ENCODE measurements at places on chromosomes 3 and 15.

DNA sequence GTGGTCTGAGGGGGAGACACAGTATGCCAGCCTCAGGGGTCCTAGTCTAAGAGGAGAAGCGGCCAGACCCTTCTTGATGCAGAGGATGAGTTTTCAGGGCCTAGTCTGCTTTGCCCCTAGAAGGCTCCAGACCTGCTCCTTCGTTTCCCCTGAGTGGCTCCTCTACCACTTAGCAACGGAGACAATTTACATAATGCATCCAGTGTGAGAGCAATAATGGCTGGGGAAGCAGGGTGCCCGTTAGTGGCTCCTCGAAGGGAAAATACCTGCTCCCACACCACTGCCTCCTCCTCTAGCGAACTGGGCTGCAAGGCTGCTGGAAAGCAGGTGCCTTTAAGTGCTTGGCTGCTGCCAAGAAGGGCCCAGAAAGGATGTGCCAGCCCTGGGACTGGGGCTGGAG is 38.9 kb downstream of the CACNA2D2 start:
- DNase-seq, result no peak

DNA sequence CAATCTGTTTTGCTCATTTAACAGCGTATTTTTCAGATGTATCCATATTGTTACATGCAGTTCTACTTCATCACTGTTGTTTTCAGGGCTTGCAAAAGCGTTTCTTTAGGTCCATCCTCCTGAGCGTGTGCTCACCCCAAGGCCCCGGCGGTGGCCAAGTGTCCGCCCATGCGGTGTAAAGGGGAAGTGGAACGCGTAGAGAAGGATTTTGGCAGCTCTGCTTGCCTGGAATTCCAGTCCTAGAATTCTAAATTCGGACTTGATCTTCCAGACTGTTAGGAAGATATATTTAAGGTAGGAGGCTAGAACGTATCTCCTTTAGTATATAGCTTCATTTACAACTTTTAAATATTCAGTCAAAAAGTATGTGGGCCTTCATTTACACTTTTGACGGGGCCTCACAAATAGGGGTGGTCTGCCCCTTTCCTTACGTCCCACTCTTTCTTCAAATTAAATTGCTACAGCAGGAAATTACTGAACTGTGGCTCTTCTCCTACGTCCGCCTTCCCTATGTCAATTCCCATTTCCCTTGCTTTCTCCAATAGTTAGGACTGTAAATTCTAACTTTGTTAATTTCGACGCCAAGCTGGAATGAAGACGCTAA is 609 bp upstream of the TBC1D23 start:
- peak; percentile 62 for DNase-seq

- peak; percentile 81 for DNase-seq
These were observed 90.2 kb upstream of the KLF13 start for GRCh38 chr15:31236184-31237042.

DNA sequence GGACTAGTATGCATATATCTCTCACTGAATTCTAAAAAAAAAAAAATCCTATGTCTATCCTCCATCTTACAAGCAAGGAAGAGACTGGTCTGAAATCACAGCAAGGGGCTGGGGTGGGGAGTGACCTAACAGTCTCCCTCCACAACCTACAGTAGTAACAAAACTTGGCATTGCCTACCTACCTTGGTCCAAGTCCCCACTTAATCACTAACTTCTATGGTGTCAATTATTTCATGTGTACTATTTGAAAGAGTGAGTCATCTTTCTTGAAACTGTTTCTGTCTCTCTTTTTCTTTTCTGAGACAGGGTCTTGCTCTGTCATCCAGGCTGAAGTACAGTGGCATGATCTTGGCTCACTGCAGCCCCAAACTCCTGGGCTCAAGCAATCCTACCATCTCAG is 36.8 kb downstream of the CHAC1 start:
- no peak for DNase-seq

DNA sequence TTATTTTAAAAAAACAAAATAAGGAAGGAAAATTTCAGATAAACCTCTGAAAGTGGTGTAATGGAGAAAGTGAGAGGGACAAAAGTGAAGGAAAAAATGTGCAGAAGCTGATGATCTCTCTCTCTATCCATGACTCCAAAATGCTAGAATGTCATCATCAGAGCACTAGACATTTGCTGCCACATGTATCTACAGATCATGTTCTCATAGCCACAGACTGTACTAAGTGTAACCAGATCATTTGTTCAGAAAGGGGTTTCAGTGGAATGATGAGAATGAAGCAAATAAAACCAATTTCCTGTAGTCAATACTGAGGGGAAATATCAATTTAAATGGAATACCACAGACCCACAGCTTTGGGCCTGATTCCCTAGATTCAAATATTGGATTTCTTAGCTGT is 104.3 kb upstream of the CHMP2B start:
- DNase-seq, result no peak

DNA sequence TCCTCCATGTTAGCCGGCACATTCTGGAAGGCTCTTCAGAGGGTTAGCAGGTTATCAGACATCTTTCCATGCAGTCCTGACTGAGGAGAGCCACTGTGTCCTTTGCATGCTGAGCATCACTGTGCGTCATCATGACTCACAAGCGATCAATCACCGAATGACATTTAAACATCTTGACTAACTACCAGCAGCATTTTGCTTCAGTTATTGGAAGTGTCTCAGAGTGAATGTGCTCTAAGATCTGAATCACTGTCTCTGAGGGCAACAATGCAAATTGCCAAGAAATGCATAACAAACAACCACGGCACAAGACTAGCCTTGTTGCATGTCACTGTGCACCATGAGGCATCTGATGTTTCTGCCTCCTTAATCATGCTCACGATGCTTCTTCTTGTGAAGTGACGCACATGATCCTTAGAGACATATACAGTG is 18.3 kb upstream of the ATP8B4 start:
- no peak for DNase-seq

GRCh38 chr3:43627360-43627759 is 5.5 kb upstream of the ANO10 start:
- DNase-seq, result no peak

DNA sequence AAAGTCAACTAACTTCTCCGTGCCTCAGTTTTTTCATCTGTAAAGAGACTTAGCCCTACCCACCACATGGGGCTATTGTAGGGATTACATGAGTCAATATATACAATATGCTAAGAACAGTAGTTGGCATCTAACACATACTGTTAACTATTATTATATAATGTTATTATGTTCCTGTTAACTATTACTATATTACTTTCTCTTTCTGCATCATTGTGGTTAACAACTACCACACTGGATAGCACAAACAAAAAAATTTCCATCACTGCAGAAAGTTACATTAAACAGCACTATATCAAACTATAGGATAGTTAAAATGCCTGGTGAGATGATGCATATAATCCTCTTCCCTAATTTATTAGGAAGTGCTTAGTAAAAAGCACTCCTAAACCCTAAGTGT is 23.7 kb downstream of the STAG1 start:
- DNase-seq, result no peak

DNA sequence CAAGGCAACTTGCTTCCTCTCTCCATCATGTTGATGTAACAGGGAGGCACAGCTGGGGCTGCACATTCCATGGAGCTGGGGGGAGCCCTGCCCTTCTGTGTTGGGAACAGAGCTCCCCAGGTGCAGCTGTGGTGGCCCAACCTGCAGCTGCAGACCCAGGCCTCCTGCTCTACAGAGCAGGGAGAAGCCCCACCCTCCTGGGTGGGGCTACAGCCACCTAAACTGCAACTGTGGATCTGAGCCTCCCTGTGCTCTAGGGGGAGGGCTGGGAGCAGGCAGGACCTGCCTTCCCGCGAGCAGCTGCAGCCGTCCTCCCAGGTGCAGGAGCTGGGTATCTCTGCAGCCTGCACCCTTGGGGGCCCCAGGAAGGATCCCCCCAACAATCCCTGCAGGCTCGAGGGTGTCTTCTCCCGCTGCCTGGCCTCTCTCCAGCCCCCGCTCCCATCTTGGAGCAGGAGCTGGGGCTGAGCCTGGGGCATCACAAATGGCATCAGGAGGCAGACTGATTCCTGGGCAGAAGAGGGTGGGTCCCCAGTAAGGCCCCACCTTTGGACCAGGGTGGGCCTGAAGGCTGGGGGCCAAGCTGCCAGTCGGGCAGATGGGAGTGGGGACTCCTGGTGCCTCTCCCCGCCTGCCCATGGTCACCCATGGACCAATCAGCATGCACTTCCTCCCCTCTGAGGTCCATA is 7.4 kb downstream of the LRRC58 start:
- DNase-seq, result peak; percentile 17

DNA sequence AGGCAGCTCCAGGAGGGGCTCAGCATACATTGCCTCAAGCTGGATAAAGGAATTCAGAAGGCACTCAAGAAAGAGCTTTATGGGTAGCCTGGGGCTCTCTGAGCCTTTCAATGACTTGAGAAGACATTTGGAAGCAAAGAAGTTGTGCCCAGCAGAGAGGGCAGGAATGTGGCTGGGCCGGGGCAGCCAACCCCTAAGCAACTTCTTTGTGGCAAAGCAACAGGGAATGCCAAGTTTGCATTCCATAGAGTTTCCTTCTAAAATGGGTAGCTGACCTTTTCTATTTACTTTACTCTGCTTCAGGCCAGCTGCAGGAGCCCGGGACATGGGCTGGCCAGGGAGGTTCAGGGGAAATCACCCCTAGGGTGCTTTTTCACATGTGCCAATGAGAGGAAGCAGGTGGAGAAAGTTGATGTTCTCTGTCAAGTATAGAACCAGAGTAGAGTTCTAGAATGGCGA is 45.6 kb downstream of the CCDC12 start:
- DNase-seq, result no peak

DNA sequence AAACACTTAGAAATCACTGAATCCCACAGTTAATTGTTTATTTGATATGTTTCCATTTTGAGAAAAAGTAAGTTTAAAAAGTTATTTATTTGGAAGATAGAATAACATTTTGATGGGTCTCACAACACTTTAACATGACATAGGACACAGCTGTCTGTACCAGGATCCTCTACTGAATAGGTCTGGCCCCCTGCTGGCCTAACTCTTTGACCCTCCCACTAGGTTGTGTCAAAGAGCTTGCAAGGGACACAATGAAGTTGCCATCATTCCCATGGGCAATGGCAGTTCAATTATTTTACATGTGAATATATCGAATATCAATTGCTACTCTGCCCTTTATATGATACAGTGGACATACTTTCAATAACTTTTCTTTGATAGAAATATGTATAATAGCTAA is 138.9 kb downstream of the EPHA3 start:
- no peak for DNase-seq

- no peak for DNase-seq
These were observed 9.0 kb downstream of the PODXL2 start for GRCh38 chr3:127637971-127638370.

- DNase-seq, result no peak
These were observed 41.1 kb downstream of the SLCO3A1 start for GRCh38 chr15:91894606-91895005.

GRCh38 chr3:24299246-24299805 is 195.3 kb downstream of the THRB start:
- no peak for DNase-seq

- DNase-seq, result no peak
These were observed 359.5 kb upstream of the TMCO5A start for GRCh38 chr15:37574985-37575384.
